ENCODE measurements at places on chromosomes 5 and 9.

- DNase-seq: no peak
These were observed 91.9 kb upstream of the CEP78 start for GRCh38 chr9:78144008-78144381.

- DNase-seq: no peak
These were observed 70.1 kb downstream of the TRIO start for GRCh38 chr5:14213253-14213652.

DNA sequence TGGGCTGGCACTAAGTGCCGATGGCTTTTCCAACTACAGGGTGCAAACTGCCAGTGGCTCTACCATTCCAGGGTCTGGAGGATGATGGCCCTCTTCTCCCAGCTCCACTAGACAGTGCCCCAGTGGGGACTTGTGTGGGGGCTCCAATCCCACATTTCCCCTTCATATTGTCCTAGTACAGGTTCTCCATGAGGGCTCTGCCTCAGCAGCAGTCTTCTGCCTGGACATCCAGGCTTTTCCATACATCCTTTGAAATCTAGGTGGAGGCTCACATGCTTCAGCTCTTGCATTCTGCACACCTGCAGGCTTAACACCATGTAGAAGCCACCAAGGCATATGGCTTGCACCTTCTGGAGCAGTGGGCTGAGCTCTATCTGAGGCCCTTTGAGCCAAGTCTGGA lies 70.3 kb downstream of the TSSK1B start:
- no peak for DNase-seq

- no peak for DNase-seq
These were observed 246.6 kb downstream of the SLCO4C1 start for GRCh38 chr5:102049517-102049916.

- DNase-seq: no peak
These were observed 23.1 kb upstream of the PLPP6 start for GRCh38 chr9:4638968-4639367.

DNA sequence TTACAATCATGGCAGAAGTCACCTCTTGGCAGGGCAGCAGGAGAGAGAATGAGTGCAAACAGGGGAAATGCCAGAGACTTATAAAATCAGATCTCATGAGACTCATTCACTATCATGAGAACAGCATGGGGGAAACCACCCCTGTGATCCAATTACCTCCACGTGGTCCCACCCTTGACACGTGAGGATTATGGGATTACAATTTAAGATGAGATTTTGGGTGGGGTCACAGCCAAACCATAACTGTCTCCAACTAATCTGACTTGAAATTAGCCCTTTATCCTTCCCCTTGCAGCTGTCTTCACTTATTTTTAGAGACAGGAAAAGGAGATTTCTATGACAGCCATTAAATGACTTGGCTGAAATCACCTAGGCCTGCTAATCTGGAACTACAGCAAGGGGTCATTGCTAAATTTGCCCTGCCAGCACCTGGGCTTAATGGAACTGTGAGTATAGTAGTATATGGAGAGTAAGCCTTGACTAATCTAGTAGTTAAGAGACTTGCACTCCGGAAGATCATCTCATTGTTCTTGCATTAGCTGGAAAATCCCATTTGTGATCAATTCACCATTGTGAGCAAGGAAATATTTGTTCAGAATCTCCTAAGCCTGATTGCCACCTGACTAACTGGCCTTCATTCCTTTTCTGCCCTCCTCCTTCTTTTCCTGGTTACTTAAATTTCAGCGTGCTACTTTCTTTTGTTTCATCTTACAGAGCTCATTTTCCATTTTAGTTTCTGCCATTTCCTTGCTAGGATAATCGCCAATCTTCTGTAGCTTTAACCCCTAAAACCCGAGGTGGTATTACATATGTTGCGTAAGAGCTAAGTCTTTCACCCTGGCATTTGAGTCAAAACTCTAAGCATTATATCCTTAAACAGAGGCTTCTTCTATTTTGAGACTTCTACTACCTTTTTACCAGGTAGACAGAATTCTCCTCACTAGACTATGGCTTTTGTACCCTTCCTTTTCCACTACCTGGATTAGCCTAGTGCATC lies 65.3 kb upstream of the RUSC2 start:
- no peak for DNase-seq

- DNase-seq: no peak
These were observed 159.4 kb upstream of the PITX1 start for GRCh38 chr5:135193213-135194125.

DNA sequence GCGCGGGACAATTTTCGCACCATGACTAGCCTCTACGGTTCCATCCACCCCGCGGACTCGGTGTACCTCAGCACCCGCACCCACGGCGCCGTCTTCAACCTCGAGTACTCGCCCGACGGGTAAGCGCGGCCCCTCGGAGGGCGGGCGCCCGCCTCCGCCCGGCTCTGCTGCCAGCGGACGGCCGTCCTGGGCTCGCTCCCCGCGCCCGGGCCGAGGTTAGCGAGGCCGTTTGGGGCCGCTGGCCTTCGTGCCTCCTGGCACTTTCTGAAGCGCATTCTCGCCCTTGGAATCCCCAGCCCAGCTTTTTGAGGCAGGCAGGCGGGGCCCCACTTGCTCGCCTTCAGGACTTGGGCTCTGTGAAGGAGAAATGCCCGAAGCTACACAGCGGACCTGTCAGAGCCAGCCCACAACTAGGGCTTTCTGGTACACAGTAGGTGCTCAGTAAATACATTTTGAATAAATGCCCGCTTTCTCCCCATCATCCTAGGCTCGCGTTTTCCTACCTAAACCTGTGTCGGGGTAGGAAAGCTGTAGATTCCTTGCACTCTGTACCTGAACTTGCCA lies 772 bp downstream of the DCAF10 start:
- DNase-seq: no peak

DNA sequence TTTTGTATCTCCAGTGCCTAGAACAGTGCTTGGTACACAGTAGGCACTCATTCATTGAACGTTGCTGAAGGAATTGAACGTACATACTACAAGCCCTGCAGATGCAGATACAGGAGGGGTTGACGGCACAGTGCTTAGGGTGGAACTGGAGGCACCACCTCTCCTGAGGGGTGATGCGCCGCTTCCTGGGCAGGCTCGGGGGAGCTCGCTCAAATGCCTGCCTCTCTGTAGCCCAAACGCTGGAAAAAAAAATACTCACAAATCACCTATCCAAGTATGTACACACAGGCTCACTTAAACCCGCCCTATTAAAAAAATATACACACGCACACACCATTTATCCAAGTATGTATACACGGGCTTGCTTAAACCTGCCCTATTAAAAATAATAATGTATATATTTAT lies 536 bp upstream of the COMMD10 start:
- no peak for DNase-seq

DNA sequence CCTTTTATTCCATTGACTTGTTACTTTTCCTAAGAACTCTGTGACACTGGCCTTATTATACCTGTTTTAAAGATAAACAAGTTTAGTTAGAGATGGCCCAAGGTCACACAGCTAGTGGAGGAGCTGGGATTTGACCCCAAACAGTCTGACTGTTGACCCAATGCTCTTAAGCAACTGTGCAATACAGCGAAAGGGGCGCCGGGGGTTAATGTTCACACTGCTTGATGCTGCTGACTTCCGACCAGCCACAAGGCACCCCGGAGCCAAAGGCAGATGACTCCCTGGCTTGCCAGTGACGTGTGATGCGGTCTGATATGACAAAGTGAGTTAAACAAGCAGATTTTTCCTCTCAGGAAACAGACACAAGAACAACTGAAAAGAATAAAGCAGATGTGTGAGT lies 23.9 kb downstream of the PIK3R1 start:
- DNase-seq: no peak

- no peak for DNase-seq
These were observed 34.4 kb downstream of the INSYN2B start for GRCh38 chr5:169945831-169946261.

DNA sequence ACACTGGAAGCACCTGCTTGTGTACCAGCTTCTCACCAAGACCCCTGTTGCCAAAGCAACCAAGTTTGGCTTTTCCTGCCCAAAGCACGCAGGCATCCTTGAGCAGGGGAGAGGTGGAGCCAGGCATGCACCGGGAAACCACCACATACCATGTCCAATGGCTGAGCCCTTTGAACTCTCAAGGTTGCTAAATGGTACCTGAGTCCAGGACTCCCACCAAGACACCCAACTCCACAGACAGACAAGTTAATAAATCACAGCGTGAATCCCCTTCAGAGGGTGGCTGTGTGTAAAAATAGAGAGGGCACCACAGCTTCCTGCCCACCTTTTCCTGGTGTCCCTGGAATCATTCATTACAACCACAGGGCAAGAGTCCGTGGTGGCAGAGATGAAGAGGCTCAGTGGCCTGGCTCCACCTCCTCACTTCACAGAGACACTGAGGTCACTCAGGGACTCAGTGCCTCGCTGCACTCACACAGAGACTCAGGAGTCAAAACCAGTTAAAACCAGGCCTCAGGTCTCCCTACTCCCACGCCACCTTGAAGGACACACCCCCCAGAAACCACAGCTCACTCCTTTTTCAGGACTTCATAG lies 143.7 kb downstream of the C5orf15 start:
- no peak for DNase-seq

DNA sequence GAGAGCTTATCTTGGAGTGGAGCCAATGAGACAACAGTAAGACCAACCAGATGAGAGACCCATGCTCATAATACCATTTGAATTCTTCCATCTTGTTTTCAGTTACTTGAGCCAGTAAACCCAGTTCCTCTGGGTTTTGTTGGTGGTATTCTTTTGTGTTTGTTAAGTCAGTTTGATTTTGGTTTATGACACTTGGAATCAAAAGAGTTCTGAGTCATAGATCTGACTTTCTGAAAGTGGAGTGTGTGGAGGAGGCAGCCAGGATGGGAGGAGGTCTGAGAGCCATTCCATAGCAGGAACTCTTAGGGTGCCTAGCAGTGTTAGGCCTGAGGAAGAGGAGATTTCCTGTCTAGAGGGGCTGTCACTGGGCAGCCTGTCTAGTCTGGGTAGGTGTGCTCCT lies 24.6 kb upstream of the PANK3 start:
- DNase-seq: no peak

DNA sequence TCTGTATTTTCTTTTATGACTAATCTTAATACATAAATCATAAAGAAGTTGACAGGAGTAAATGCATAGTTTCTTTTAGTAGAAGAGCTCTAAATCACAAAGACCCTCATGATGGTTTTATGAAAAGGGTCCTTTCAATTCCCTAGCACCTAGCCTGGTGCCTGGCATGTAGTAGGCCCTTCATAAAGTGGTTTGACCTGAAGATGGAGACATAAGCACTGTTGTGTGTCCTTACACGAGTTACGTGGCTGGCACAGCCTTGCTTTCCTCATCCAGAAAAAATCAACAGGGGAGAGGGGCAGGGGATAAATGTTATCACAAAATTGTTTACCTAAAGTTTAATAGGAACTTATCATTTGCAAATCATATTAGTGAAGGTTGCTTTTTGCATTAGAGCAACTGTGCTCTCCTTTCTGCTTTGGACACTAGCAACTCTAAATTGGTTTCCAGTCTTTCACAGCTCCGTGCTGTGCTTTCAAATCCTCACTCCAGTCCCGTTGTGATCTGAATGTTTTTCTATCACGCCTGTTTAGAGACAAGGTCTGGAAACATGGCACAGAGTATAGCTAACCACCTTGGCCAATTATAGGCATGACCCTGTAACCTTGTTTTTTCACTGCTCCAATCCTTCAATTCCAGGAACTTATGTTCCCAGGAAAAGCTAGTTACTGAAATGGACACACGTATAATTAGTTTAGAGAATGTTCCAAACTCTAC lies 55.7 kb downstream of the ARL15 start:
- no peak for DNase-seq

DNA sequence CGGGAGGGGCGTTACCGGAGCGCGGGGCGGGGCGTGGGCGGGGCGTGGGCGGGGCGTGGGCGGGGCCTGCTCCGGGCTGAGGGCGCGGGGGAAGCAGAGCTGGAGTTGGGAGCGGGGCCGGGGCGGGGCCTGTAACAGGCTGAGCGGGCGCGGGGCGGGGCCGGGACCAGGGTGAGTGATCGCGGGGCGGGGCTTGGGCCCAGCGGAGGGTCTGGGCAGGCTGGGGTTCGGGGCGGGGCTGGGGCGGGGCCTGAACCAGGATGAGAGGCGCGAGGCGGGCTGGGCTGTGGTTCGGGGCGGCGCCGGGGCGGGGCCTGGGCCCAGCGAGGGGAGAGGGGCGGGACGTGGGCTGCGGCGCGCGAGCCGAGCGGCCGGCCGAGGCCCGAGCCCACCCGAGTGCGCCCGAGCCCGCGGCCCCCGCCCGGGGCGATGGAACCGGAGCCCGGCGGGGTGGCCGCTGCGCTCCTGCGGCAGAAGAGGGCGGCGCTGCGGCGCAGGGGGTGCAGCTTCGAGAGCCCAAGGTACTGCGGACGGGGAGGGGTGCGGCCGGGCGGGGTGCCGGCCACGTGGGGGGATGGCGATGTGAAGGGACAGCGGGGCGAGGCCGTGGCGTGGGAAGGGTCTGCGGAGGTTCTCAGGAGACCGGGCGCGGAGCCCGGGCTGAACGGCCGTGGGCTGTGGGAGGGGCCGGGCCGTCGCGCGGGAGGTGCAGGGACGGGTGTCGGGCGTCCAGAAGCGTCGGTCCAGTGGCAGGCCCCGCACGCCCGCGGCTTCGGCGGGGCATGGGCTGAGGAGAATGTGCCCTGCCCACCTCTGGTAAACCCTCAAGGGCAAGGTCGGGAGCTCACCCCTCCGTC lies 39.5 kb upstream of the GARNL3 start:
- DNase-seq: peak; percentile 22

DNA sequence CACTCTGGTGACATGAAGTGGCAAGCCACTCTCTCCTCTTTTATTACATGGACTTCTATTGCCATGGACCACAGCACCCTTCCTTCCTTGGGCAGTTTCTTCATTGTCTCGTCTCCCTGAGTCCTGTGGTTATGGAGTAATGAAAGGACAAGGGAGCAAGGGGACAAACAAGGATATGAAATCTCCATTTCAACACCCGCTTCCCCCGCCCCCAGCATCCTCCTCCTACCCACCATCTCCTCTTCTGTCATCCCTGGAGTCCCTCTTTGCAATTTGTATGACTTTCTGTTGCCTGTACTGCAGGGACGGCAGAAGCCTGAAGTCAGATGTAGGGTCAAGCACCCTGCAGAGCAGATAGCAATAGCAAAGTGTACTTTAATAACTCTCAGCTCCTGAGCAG lies 300.7 kb upstream of the CLINT1 start:
- no peak for DNase-seq

GRCh38 chr9:97970165-97970564 lies 13.0 kb upstream of the ANP32B start:
- DNase-seq: no peak

DNA sequence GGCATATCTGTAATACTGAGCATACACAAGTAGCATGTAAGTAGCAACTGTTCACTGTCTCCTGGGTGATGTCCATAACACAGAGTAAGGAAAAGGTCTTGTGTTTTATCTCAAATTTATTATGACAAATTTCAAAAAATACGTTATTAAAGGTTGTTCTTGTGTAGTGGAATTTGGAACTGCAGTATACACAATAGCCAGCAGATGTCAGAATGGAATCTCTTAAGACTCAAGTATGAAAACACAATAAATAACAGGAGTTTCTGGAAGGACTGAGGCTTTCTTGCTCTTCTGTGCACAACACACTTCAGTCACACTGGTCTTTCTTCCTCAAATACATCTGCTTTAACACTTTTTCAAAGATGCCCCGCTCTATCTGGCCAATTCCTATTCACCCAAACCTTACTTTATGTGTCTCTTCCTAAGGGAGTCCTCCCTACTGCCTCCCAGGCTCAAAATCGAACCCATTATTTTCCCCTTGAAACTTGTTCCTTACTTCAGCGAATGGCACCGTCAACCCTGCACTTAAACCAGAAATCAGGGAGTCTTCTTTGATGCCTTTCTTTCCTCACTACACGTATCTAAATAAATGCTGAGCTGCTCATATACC lies 6.5 kb upstream of the FBXO10 start:
- DNase-seq: no peak
